ENCODE measurements at places on chromosomes 4 and X. TPM values are rescaled to one million over a fixed set of nuclear protein-coding genes. Genes with fewer than 3 reads are reported as not detected.

TRIM2 gene
- polyA plus RNA-seq, result 25.5 TPM

TMEM154 gene
- under 0.01 TPM for polyA plus RNA-seq

MAMLD1 gene
- 1.1 TPM for polyA plus RNA-seq

MAGEA6 gene
- polyA plus RNA-seq, result not detected

HSFX1 gene
- polyA plus RNA-seq, result 0.71 TPM

BTK gene
- 5.4 TPM for polyA plus RNA-seq

ASMT gene
- polyA plus RNA-seq, result not detected

TCEAL8 gene
- polyA plus RNA-seq, result 49.3 TPM

HERC5 gene
- 5.0 TPM for polyA plus RNA-seq

Data from sigmoid colon (tissue), 7 donors.